Right atrium auricular region (tissue), 2 donors: ENCODE measurements at places on chromosomes 3 and 15. TPM values are rescaled to one million over a fixed set of nuclear protein-coding genes. Genes with fewer than 3 reads are reported as not detected.

- DNase-seq = peak; percentile 49
Observed at GRCh38 chr3:134059035-134059601, 29.4 kb upstream of the SLCO2A1 start.

EXOG gene
- total RNA-seq = 36.6 TPM

MAP6D1 gene
- 9.6 TPM for total RNA-seq

- no peak for DNase-seq
Observed at GRCh38 chr3:4711680-4711992, 218.5 kb downstream of the ITPR1 start.

DNA sequence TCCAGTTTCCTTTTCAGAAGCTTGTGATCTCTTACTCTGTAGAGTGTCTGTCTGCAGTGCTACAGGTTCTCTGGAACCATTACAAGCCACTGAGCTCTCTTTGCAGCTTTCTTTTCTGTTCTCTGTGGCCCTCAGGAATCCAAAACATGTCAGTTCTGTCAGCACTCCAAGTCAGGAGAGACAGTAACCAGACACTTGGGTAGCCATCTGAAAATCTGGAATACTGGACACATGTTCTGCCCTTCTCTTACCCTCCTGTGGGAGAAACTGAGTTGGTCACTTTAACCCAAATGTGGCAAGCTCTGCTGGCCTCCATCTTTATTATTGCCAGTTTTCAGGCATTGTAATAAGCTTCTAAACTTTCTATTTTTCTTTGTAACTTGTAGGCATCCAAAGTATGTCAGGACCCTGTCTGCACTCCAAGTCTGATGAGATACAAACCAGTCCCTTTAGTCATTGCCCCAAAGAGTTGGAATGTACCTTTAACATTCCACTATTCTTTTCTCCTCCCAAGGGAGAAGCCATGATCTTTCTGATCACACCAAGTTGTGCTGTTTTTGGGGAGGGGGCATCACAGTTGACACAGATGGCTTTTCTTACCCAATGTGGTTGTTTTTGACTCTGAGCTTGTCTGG is 183.7 kb downstream of the DPH6 start:
- DNase-seq = no peak
